GM12878 (cell line): ENCODE measurements at places on chromosomes 16 and 17. TPM values are rescaled to one million over a fixed set of nuclear protein-coding genes. Genes with fewer than 3 reads are reported as not detected.

The GDPD3 gene
- 1.9 and 3.3 TPM in 2 replicates for total RNA-seq

The TVP23A gene
- total RNA-seq: 1.6 and 1.7 TPM in 2 replicates

The TNK1 gene
- total RNA-seq: 0.77 and 2.0 TPM in 2 replicates

DNA sequence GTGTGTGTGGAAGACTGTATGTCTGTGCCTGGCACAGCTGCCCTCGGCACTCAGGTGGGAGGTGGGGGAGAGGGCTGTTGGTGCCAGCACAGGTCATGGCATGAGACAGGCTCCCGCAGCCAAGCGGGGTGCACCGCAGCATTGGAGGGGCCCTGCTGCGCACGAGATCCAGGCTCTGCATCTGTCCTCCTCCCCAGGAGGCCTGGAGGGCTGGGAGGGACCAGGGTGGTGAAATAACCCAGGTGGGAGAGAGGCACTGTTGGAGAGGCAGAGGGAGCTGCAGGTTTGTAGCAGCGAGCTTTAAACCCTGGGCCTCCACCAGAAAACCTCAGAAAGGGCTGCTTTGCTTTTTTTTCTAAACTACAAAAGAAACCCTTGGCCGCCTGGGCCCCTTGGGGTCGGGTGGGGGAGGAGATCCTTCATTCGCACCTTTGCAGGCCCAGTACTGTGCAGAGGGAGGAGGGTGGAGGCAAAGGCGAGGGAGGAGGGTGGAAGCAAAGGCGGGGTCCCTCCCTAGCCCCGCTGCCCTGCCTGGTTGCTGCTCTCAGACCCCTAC lies 241.7 kb downstream of the SEC14L1 start:
- no peak for DNase-seq
- no peaks in the 10 kb centered on the region for H3K36me3 ChIP-seq
- H3K4me3 ChIP-seq: no peak overlapping the region
- no peak overlapping the region for H3K27ac ChIP-seq
- H3K4me1 ChIP-seq: peaks cover 22% of the 10 kb centered on the region

DNA sequence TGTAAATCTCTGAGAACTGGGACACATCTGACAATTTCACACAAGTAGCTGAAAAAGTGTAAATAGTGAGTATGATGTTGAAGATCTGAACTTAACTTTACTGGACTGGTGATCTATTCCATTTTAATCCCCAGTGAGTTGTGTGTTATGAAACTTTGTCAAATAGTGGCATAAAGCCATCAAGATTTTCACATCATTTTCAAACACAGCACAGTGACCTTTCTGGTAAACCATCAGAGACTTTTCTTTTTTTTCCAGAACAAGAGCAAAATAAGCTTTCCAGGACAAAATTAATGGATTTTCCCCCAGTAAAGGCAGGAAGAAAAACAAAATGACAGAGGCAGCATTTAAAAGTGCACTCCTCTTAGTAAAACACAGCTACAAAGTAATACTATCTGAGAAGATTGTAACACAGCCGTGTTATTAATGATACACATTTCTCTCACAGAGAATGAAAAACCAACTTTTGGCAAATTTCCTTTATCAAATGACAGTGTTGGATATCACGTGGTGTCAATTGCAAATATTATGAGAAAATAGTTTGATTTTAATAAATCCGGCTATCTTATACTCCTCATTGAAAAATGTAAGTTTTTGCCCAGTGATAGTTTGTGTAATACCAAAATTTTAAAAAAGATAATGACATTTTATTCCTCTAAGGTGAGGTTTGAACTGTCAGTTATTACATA lies 16.8 kb upstream of the COL1A1 start:
- peaks cover 15% of the 10 kb centered on the region for H3K4me1 ChIP-seq
- no peaks in the 10 kb centered on the region for H3K36me3 ChIP-seq
- H3K27ac ChIP-seq: no peak overlapping the region
- no peak overlapping the region for H3K4me3 ChIP-seq

GRCh38 chr17:279331-279730 lies 73.3 kb downstream of the RPH3AL start:
- DNase-seq: no peak
- H3K36me3 ChIP-seq: no peaks in the 10 kb centered on the region
- H3K4me3 ChIP-seq: no peak overlapping the region
- H3K27me3 ChIP-seq: no peaks in the 10 kb centered on the region
- H3K27ac ChIP-seq: no peak overlapping the region
